ENCODE measurements at places on chromosomes 1 and 21. TPM values are rescaled to one million over a fixed set of nuclear protein-coding genes. Genes with fewer than 3 reads are reported as not detected.

TEX38 gene
- 0.86 TPM for polyA plus RNA-seq

SPRR2G gene
- not detected for polyA plus RNA-seq

CD52 gene
- 4.6 TPM for polyA plus RNA-seq

DNAJC6 gene
- 4.1 TPM for polyA plus RNA-seq

GJC2 gene
- 4.4 TPM for polyA plus RNA-seq

LPAR3 gene
- polyA plus RNA-seq: 3.2 TPM

SV2A gene
- 6.6 TPM for polyA plus RNA-seq

IRF6 gene
- polyA plus RNA-seq: 23.7 TPM

KCNJ10 gene
- 0.29 TPM for polyA plus RNA-seq

APCS gene
- polyA plus RNA-seq: not detected

KCNK2 gene
- 0.24 TPM for polyA plus RNA-seq

CD84 gene
- polyA plus RNA-seq: 2.4 TPM

ZSWIM5 gene
- 5.3 TPM for polyA plus RNA-seq

AIRE gene
- polyA plus RNA-seq: 0.12 TPM

RIMKLA gene
- 0.44 TPM for polyA plus RNA-seq

LCE3E gene
- not detected for polyA plus RNA-seq

SEMA4A gene
- polyA plus RNA-seq: 15.2 TPM

GRCh38 chr1:35866991-35867390 lies 16.0 kb upstream of the AGO1 start:
- DNase-seq: no peak

DNA sequence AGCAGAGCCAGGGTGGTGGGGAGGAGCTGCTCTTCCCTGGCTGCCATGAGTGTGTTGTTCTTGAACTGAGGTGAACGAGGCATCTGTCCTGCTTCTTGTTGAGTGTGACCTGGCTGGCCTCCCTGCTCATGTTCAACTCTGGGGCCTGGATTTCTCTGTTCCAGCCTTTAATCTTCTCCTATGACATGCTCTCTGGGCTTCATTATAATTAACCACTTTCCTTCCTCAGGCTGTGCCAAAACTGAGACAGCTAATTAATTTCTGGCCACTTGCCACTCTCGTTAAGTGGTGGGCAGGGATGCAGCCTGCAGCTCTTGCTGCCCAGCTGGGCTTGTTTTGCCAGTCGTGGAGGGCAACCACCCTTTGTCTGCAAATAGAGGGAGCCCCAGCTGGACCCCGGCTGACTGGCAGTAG lies 23.3 kb downstream of the OPRD1 start:
- DNase-seq: no peak

DNA sequence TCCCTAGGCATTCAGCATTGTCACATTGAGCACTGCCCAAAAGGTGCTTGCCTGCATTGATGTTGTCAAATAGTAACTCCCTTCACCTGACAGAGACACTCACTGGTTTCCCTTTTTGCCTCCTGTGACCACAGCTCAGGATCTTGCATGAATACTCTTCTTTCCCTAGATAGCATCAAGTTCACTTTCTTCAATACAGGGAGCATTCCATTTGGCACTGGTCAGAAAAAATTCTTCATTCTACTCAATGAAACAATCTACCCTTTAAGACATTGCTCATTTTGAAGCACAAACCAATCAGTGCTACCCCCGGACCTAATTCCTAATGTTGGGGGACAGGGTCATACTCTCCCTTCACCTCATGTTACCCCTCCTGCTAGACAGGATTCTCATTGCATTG lies 319.0 kb upstream of the SNX7 start:
- DNase-seq: no peak

DNA sequence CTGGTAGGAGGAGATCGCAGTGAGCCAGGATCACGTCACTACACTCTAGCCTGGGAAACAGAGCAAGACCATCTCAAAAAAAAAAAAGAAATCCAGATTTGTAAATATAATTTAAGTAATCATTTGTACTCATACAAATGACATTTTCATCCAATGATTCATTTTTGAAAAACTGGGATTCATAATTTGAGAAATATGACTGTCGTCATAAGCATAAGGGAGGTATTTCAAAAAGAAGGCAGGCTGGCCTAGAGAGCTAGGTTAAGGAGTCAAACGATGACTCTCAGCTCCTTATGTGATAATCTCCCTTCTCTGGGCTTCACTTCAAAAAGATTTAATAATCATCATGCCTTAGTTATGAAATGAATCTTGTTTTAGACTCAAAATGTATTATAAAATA lies 2.3 kb downstream of the GART start:
- DNase-seq: no peak

- no peak for DNase-seq
These were observed 49.8 kb upstream of the GJA8 start for GRCh38 chr1:147852706-147853225.

GRCh38 chr1:151775894-151776664 lies 12.8 kb upstream of the MRPL9 start:
- DNase-seq: no peak

- no peak for DNase-seq
These were observed 3.0 kb downstream of the MORC3 start for GRCh38 chr21:36323032-36323431.

- DNase-seq: no peak
These were observed 5.1 kb downstream of the SPSB1 start for GRCh38 chr1:9297831-9298230.

- no peak for DNase-seq
These were observed 152.8 kb downstream of the FASLG start for GRCh38 chr1:172811694-172812093.

DNA sequence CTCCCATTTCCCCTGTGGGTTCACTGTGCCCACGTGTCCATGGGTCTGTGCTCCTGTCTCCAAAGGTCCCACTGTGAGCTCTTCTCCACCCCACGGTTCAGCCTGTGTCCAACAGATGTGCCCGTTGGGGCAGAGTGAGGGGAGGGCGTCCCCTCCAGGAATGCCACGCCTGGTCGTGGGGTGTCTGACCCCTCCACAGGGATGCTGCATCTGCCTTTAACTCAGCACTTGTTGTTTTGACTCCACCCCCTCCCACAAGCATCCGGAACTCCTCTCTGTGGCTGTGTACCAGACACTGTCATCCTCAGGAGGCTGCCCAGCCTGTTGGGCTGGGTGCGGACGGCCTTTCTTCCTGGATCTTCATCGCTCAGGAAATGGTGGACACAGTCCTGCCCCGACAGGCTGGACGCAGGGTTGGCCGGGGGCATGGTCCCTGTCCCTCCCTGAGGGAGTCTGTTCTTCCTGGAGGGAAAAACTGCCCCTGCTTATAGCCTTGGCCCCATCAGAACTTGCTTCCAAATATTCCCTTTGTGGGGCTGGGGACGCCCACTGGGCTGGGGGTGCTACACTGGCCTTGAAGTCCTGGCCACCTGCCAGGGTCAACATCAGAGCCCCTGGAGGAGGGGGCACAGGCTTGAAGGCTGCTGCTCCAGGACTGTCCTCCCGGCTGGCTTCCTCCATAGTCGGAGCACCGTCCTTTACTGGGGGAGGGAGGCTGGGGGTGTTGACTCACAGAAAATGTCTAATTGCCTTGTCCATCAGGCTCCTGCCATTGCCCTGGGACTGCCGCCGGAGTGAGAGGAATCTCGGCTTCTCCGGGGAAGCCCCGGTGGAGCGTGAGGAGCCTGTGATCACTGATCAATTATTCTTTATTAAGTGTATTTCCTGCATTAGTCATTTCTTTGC lies 182.0 kb upstream of the C1orf174 start:
- no peak for DNase-seq

DNA sequence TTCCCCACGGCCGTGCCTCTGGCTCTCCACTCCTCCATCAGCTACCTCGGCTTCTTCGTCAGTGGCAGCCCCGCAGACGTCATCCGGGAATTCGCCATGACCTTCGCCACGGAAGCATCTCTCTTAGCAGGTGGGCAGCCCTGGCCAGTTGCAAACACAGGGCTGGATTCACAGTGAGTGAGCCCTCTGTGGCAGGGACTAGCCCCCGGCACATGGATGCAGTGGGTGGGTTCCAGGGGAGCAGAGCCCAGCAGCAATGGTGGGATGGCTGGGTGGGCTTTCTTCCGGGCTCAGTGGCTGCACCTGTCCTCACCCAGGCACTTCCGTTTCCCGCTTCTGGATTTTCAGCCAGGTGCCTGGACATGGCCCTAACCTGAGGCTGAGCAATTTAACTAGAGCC lies 9.4 kb downstream of the UBASH3A start:
- DNase-seq: no peak

- no peak for DNase-seq
These were observed 20.3 kb upstream of the PLCH2 start for GRCh38 chr1:2455757-2456156.

GRCh38 chr21:21921410-21922232 lies 923.4 kb downstream of the NCAM2 start:
- DNase-seq: no peak

DNA sequence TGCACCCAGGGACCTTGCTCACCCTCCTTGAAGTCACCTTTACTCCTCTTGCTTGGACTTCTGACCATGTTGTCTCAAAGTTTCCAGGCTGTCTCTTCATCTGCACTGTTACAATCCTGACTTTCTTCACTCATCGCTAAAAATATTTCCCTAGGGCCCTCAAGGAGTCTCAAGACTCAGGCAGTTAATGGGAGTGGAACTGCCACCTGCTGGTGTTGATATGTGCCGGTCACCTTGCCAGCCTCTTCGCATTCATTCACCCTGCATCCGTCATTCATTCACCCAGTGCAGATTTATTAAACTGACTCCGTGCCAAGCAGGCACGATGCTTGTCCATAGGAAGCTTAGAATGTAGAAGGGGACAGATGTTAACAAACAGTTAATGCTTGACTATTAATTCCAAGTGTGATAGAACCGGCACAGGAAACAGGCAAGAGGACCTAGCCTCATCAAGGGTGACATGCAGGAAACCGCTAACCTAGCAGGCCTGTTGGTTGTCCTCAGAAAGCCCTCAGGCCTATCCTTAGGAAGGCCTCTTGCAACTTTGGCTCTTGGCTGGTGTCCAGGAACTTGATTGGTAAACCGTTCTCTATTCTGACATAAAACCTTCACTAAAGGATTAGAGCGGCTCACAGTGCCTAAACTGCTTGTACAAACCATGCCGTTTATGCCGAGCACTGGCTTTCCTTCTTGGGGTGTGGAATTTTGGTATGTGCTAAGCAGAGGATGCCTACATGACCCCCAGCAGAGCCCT lies 342.2 kb downstream of the CAMTA1 start:
- no peak for DNase-seq

GRCh38 chr1:169119405-169119804 lies 12.9 kb downstream of the ATP1B1 start:
- DNase-seq: no peak

- DNase-seq: no peak
These were observed 10.2 kb downstream of the ATP1A2 start for GRCh38 chr1:160125746-160126145.

DNA sequence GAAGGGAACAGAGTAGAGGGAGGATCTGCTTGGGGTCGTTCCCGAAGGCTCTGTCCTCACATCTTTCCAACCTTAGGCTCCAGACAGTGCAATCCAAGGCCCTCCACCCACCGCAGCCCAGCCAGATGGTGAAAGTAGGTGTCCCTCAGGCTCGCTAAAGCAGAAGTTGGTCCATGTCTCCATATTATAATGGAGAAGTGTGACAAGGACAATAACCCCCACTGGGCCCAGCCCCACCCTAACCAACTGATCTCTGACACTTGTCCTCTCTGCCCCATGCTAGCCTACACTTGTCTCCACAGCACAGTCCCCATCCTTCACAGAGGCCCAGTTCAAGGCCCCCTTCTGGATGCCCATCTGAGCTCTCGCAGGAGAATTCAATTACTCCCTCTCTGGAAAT lies 48.7 kb downstream of the DMAP1 start:
- no peak for DNase-seq

DNA sequence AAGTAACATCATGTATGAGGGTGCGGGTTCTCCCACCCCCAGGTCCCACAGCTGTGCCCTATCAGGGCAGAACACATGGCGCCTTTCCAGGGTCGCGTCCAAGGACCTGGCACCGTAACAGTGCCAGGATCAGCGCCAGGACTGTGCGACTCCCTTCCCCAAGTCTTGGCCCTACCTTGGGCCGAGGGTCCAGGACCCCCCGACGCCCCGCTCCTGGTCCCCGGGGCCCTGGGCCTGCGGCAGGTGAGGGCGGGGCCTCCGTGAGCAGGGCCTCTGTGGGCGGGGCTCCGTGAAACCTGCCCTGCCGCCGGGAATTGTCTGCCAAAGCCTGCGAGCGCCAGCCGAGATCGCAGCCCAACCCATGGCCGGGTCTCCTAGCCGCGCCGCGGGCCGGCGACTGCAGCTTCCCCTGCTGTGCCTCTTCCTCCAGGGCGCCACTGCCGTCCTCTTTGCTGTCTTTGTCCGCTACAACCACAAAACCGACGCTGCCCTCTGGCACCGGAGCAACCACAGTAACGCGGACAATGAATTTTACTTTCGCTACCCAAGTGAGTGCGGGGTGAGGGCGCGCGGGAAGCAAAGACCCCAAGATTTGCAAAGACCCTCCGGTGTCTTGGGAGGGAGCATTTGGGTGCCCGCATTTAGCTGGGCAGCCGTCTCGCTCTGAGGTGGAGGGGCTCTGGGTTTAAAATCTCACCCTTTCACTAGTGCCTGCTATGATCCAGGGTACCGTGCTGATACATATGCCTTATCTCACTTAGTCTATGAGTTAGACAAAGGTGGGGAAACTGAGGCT lies at the start of gene RHBG:
Gene RHBG (plus strand): TSS at position 323 of the 796 bp plus-strand sequence. CDS start 39 bp downstream, at position 362.
- peak; percentile 26 for DNase-seq

DNA sequence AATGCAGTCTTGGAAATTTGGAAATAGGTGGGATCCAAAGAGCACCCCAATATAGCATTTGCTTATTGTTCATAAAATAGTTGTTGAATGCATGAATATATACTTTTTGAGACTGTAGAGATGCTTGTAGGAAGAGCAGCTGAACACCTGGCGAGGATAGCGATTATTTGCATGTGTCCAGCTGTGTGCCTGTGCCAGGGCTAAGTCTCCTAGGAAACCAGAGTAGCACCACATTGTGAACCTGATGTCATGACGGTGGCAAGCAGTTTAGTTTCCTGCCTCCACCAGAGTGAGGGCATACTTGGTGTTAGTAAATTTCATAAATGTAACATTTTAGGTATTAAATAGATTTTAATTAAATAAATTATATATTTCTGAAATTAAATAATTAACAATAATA lies 37.3 kb upstream of the IRF2BP2 start:
- DNase-seq: no peak

GRCh38 chr1:209607102-209607794 lies 23.7 kb downstream of the CAMK1G start:
- DNase-seq: no peak

DNA sequence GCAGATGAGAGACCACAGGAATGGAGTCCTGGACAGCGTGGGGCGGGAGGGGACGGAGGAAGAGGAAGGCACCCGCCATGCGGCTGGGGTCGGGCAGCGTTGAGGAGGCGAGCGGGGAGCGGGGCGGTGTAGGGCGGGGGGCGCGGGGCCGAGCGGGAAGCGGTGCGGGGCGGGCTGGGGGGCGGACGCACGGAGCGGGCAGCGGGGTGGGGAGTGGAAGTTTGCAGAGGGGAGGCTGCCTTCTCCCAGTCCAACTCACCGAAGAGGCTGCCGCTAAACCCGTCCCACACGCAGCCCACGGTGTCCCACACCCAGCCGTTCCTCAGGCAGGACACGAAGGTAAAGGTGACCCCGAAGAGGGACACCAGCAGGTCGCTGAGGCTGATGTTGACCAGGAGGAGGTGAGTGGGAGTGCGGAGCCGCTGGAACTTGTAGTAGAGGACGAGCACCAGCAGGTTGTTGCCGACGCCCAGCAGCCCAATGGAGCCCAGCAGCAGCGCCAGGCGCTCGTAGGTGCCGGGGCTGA lies 483 bp downstream of the CHML start:
- no peak for DNase-seq

GRCh38 chr1:204442376-204443259 lies 31.0 kb upstream of the PPP1R15B start:
- DNase-seq: no peak

GRCh38 chr21:35027563-35028450 lies 21.3 kb downstream of the RUNX1 start:
- no peak for DNase-seq
